LHCN-M2 (cell line): ENCODE measurements at places on chromosomes 1 and 21. TPM values are rescaled to one million over a fixed set of nuclear protein-coding genes. Genes with fewer than 3 reads are reported as not detected.
A peak's percentile ranks its signal among the peaks of the same experiment; 100 is the strongest.

The TACSTD2 gene
- total RNA-seq: not detected in 2 replicates

The MMP23B gene
- 0.34 and 0.38 TPM in 2 replicates for total RNA-seq

The S100A7 gene
- total RNA-seq: not detected in 2 replicates

The MAN1C1 gene
- total RNA-seq: 0.45 and 2.1 TPM in 2 replicates

The RNF186 gene
- total RNA-seq: not detected in 2 replicates

The CD2 gene
- not detected in 2 replicates for total RNA-seq

The ALX3 gene
- total RNA-seq: not detected in 2 replicates

The SELENBP1 gene
- total RNA-seq: 16.2 and 17.9 TPM in 2 replicates

DNA sequence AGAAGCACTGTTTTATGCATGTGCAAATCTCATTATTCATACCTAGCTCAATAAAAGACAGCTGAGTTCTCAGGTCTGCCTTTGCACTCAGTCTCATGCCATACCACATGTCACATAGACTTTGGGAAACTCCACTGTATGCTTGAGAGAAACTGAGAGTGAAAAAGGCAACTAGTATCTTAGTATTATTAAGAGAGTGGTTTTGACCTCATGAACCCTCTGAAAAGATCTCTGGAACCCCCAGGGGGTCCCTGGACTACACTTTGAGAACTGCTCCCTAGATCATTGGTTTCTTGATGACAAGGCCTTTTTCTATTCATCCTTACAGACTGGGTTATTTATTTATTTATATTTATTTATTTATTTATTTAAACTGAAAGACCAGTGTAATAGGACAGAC, 3.7 kb upstream of the RHEX start:
- DNase-seq: no peak

- DNase-seq: no peak
These were observed 116.8 kb downstream of the RABGAP1L start for GRCh38 chr1:174276087-174276486.

- DNase-seq: no peak
These were observed 56.4 kb upstream of the RUNX3 start for GRCh38 chr1:24986372-24986965.

- peak; percentile 90 for DNase-seq
These were observed 268.0 kb downstream of the PTGER3 start for GRCh38 chr1:70779571-70779970.

- peak; percentile 59 for DNase-seq
These were observed 455.5 kb upstream of the ADAMTS5 start for GRCh38 chr21:27422435-27422834.

DNA sequence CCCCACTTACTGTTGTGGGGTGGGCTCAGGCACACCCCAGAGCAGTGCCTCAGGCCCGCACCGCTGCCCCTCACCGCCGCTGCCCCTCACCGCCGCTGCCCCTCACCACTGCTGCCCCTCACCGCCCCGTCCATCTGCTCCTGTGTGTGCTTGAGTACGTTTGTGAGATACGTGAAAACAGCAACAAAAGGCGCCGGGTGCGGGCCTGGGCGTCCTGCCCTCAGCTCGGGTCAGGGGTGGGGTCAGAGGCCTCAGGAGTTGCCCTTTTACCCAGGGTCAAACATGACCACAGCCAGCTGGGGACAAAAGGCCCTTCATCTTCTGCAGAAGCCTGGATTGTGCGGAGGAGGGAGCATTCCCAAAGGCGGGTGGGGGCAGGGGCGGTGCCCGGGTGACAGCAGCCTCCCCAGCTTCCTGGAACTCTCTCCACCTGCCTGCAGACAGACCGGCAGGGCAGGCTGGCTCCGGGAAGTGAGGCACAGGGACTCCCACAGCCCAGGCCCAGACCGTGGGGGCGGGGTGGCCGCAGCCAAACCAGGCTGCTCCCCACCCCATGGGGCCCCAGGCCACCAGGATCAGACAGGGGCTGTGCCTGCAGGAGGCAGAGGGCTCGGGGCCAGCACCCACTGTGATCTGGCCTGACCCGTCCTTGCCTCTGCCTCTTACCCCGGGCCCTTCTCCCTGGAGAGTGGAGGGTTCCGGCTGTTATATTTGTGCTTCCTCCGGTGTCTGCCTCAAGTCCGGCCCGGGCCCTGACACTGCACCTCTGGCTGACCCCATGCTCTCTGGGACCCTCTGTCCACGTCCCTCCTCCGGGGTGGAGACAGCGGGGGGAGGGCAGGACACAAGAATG, 2.3 kb upstream of the VWA1 start:
- DNase-seq: no peak

DNA sequence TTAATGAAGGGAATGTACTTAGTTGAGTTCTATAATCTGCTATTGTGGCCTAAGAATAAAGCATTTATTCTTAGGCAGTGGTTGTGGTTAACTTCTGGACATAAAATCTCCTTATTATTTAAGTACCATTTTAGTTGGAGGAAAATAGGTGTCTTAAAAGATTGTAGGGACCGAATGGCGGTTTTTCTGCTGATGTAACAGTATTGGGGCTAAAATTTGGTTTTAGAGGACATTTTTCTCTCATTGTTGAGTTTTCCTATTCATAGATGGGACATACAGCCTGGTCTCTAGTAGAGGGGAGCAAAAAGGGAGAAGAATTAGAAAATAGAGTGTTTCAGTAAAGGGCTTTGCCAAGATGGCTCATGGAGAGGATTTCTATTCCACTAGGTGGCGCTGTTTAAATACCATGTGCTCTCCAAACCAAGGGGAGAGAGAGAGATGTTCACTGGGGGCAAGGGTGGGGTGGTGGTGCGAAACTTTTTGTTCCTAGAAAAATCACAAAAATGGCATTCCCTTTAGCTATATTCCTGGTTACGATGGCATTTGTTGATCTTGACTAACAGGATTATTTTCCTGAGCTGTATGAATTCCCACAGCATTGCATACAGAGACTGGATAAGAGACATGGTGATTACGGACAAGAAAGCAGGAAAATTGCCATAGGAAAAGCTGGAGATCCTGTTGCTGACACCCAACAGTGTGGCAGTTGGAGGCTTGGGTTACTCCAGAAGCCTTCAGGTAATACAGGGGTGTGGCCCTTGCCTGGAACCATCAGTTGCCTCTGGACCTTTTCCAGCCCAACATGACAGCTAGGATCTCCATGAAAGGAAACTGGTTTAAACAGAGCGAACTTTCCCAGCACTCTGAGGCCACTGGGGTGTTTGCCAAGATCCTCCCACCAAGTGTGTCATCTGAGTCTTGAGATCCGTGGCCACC, 18.2 kb upstream of the FCGR2A start:
- DNase-seq: peak; percentile 50

DNA sequence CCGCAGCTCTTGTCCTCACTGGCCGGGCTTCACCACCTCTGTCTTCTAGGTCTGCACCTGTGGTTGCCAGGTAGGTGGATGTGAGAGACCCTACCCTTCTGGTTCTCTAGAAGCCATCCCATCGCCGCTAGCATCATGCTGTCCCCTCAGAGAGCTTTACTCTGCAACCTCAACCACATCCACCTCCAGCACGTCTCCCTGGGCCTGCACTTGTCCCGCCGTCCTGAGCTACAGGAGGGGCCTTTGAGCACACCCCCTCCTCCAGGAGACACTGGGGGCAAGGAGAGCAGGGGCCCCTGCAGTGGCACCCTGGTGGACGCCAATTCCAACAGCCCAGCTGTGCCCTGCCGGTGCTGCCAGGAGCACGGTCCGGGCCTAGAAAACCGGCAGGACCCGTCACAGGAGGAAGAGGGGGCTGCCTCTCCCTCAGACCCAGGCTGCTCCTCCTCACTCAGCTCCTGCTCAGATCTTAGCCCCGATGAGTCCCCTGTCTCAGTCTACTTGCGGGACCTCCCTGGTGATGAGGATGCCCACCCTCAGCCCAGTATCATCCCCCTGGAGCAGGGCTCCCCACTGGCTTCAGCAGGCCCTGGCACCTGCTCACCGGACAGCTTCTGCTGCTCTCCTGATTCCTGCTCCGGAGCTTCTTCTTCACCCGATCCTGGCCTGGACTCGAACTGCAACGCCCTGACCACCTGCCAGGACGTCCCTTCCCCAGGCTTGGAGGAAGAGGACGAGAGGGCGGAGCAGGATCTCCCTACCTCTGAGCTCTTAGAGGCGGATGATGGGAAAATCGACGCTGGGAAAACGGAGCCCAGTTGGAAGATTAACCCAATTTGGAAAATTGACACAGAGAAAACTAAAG, 1.2 kb downstream of the RUSC1 start:
- DNase-seq: no peak

GRCh38 chr1:175978476-175978875, 228.6 kb downstream of the COP1 start:
- DNase-seq: peak; percentile 21

DNA sequence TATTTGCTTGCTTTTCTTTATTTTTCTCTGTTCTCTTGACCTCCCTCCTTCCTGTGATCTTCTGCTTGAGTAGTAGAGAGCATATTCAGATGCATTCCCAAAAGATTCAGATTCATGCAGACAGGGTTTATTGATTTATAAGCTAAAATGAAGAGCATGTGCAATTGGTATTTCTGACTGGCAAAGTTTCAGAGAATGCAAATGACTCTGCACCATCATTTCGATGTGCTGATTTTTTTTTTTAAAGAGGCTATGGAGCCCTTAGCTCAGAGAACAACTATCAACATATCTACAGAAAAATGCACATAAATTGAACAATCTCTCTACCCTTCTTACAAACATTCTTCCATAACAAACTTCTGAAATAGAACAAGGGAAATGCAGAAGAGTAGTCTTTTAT, 312.0 kb downstream of the VAV3 start:
- DNase-seq: no peak

- DNase-seq: no peak
These were observed 9.2 kb downstream of the ADPRS start for GRCh38 chr1:36097693-36098585.

DNA sequence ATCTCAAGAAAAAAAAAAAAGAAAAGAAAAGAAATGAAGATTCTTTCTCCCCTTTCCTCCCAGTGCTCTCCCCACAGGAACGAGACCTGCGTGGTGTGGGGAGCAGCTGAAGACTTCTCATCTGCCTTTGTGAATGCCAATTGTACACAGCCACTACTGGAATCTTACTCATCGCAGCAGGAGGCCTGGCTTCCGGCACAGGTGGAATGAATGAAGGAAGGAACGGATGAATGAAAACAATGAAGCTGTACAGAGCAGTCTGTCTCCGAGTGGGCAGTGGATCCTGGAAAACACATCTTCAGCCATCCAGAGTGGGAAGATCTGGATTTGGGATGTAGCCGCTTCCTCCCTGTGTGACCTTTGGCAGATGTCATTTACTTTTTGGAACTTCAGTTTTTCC, 64.9 kb downstream of the RUNX3 start:
- DNase-seq: no peak
